ENCODE measurements at places on chromosomes 11 and 22.

- DNase-seq = no peak
These were observed 11.0 kb upstream of the MED17 start for GRCh38 chr11:93773045-93773477.

DNA sequence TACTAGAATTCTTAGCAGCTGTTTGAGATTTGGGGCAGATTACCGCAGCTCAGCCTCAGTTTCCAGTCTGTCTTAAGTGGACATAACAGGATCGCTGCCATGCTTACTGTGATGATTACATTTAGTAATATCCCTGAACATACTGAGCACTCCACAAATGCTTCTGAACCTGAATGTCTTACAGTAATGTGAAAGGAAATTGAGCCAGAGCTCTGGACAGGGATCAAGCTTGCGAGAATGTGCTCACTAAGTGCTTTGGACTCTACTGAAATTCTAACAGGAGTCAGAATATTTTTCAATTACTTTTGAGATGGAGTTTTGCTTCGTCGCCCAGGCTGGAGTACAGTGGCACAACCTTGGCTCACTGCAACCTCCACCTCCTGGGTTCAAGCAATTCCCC lies 118.6 kb upstream of the RASSF10 start:
- no peak for DNase-seq

- DNase-seq = no peak
These were observed 9.1 kb downstream of the DCHS1 start for GRCh38 chr11:6646576-6646917.

- DNase-seq = no peak
These were observed 9.1 kb upstream of the NAALADL1 start for GRCh38 chr11:65067446-65067845.

- no peak for DNase-seq
These were observed 16.6 kb upstream of the MPPED1 start for GRCh38 chr22:43395086-43395695.

GRCh38 chr11:68832476-68833181 lies 9.1 kb downstream of the CPT1A start:
- no peak for DNase-seq

Data from cortex of kidney (tissue), 1 donor.